Stimulated activated CD4-positive, alpha-beta T cell treated with anti-CD3 and anti-CD28 coated beads, Interleukin-1b, Interleukin-23, amount 100 ng/mL, for 1 hour (primary cell): ENCODE measurements at places on chromosomes 3 and 15.

- DNase-seq, result no peak
These were observed 83.8 kb upstream of the GALNT15 start for GRCh38 chr3:16090706-16091105.

DNA sequence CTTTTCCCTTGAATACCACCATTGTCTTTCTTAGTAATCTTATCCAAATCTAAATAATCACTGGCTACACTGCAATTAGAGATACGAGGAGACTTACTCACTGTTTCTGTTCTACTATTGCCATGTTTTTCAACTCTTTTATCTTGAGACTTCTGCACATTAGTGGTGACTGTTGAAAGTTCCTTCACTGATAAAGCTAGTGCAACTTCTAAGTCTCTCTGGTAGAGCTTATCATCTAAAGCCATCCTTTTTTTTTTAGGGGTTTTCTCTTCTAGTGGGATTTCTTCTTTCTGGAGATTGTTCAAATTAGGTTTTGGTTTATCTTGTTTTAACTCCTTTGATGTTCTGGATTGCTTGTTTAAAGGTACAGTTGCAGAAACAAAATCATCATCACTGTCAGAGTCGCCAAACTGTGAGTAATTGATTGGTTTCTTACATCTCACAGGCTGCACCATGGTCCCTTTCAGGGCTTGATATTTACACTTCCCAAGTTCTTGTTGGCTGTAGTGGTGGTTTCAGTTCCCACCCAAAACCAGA, 37.7 kb downstream of the NCK1 start:
- DNase-seq, result no peak

GRCh38 chr15:91925794-91926193, 72.3 kb downstream of the SLCO3A1 start:
- DNase-seq, result no peak

- DNase-seq, result no peak
These were observed 285.1 kb downstream of the CHL1 start for GRCh38 chr3:481680-482079.

- no peak for DNase-seq
These were observed 242.5 kb downstream of the ATP8B4 start for GRCh38 chr15:49876401-49877038.

GRCh38 chr3:46873521-46873920, 4.0 kb upstream of the PTH1R start:
- no peak for DNase-seq

DNA sequence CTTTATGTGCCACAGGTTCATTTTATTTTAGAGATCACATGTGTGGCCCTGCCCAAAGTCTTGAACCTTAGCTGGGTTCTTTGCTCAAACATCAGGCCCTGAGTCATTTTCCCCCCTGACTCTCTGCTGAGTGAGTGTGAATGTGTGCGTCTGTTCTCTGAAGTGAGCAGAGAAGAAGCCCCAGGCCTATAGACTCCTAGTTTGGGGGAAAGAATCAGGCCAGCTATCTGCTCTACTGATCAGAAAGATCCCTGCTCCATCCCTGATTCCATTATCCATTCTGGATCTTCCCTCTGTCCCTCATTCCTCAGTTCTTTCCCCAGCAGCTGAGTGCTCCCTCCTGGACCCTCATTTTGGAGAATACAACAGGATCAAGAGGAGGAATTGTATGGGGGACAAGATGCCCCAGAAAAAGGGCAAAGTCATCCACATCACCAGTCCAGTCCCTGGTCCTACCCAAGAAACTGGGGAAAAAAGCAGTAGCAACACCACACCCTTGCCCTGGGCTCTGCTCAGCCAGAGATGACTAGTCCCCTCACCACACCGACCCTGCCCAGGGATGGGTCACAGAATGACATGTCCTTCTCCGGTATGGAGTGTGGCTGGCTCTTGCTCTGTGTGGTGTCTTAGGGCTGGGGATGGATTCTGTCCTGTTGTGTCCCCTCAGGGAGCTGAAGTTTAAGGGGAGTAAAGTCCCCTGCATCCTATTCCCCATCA, 3.2 kb downstream of the DUOX1 start:
- DNase-seq, result no peak
